ENCODE measurements at places on chromosomes 5 and 9.

- no peak for DNase-seq
Observed at GRCh38 chr5:157113002-157113401, 4.2 kb upstream of the HAVCR2 start.

DNA sequence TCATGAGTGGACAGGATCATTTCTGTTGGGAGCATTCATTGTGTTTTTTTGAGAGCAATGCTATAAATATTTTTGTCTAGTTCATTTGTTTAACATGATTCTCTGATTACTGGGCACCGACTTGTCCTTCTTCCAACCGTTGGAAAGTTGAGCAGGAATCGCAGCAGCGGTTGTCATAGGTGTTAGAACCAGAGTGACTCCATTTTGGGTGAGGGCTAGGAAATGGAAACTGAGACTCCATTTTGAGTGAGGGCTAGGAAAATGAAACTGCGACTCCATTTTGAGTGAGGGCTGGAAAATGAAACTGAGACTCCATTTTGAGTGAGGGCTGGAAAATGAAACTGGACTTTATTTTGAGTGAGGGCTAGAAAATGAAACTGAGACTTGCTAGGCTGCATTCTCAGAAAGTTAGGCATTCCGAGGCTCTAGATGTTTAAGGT is 100.6 kb downstream of the ICE1 start:
- no peak for DNase-seq

GRCh38 chr5:178535299-178536175 is 54.7 kb downstream of the COL23A1 start:
- no peak for DNase-seq

DNA sequence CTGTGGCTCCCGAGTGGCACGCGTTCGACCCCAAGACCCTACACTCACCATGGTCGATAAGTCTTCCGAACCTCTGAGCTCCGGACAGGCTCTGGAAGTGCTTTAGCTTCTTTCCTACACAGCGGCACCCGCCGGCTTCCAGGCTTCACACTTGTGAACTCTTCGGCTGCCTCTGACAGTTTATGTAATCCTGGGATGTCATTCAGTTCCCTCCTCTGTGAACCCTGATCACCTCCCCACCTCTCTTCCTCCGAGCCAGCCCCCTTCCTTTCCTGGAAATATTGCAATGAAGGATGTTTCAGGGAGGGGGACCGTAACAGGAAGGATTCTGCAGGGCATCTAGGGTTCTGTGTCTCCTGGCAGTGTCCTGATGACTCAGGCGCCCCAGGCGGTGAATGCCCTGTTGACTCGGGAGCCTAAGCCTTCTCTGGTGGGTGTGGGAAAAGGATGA is at the start of gene CD14:
TSS of gene CD14 (minus strand) at position 155 of the 451 bp plus-strand sequence. CDS start at position 51, 104 bp downstream.
- DNase-seq, result no peak

- DNase-seq, result no peak
Observed at GRCh38 chr5:132747616-132748440, 602 bp downstream of the CCNI2 start.

DNA sequence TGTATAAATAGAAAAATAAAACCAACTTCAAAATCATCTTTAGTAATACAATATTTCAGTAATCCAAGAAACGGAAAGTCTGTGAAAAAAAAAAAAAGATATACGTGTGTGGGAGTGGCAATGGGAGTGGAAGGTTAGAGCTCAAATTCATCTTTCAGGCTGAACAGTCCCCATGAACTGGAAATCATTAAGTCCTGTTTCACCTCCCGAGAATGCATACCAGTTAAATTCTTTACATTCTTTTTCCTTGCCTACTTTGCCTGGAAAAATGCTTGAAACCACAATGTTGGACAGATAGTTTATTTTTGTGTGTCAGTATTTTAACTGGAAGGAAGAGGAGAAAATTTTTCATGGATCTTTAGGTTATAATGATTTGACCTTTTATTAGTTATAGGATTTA is 166.8 kb downstream of the MUSK start:
- DNase-seq, result peak; percentile 54

- DNase-seq, result peak; percentile 56
Observed at GRCh38 chr9:76403352-76403751, 9.1 kb upstream of the RFK start.

GRCh38 chr9:110995420-110996340 is 42.6 kb downstream of the LPAR1 start:
- DNase-seq, result no peak

DNA sequence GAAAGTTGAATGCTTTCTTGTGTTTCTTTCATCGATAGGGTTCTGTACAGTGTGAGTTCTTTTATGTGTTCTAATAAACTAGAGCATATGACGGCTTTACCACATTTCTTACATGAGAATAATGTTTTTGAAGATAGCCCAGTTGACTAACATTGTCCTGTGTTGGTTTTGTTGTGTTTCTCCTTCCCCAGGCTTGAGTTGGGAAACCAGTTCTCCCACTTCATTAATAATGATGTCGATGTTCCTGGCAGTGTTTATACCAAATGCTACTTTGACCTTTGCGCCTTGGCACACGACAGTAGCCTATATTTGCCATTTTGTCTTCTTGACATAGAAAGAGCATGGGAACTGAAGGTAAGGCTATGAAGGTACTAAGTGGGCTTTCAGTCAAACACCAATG is 14.4 kb upstream of the ZNF782 start:
- no peak for DNase-seq

DNA sequence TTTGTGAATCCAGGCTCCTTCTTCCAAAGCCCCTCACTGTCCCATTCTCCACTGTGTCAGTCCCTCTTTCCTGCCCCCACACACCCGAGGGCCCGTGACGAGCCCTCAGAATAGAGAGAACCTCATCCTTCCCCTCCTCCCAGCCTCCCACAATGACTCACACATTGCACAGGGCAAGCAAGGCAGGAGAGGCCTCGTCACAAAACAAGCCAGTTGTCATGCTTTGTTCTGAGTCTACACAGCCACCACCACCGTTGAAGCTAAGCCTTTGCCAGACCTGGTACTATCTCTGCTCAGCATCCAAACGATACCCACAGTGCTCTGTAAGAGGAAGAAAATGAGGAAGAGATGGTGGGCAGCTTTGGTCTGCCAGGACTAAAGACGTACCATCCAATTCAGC is 142.2 kb upstream of the ZNF366 start:
- no peak for DNase-seq

DNA sequence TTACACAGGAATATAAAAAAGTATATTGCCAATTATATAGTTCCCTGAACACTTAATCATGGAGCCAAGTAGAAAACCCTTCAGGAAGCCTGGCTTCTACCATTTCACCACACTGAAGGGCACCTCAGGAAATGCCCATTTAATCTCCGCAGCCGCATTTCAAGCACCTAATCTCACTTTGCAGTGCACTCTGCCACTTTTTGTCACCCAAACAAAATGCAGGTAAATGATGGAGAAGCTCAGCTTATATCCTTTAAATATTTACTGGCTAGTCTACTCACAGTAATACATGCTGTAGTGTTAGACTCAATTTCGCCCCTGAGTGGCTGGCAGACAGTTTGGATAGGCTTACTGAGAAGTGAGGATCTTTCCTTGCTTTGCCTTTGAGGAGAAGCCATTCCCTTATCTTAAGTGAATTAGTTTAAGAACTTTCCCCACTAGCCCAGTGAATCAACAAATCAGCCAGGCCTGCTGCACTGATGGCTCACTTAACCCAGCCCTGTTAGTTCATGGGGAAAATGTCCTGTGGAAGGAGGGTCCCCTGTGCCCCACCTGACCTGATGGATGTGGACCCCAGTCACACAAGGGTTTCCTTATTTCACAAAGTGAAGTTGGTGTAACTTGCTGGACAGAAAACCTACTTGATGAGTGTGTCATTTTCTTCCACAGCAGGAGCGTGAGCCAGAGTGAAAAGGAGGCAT is 209.7 kb downstream of the CAAP1 start:
- DNase-seq, result no peak

- DNase-seq, result no peak
Observed at GRCh38 chr5:35237580-35238376, 7.5 kb upstream of the PRLR start.

DNA sequence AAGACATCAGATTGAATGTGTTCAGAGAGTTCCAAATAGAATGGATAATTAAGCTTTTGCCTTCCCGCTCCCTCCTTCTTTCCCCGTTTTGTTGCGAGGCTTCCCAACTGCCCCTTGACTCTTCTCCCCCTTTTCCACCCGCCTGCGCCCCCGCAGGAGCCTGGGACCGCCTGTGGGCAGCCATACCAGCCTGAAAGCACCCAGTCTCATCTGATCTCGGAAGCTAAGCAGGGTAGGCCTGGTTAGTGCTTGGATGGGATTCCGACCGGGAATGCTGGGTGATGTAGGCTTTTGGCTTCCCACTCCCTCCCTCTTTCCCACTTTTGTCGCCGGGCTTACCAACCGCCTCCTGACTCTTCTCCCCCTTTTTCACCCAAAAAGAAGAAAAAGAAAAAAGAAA is 6.8 kb upstream of the HSD17B4 start:
- no peak for DNase-seq

- DNase-seq, result no peak
Observed at GRCh38 chr5:134784946-134785620, 26.5 kb downstream of the DDX46 start.

- no peak for DNase-seq
Observed at GRCh38 chr5:132458226-132458560, 32.4 kb downstream of the IRF1 start.

DNA sequence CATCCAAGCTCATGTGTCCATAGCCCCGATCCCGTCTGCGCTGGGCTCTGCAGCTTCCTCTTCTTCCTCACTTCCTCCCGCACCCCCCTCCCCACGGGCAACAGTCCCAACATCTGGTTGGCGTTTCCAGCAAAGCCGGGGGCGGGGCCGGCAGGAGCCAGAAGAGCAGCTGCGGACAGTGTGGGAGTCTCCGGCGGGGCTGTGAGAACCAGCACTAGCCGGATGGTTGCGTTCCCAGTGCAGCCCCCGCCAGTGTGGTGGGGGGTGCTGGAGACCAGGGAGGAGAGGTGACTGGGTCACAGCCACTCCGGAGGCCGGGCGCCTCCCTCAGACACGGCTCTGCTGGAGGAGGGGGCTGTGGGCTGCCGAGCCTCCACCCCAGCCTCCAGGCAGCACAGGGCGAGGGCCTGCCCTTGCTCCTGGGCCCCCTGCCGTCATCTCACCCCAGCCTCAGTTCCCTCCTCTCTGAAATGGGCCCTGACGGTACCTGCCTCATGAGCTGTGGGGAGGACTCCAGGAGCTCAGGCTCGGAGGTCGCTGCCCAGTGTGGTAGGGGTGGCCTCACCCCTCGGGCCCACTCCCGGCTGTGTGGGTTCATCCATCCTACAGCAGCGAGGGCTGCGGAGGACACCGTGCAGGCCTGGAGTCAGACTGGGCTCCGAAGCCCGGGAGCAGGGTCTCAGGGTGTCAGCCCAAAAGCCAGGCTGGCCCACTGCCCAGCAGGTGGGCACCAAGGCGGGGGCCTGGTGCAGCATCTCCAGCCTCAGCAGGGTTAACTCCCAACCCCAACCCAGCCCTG is 41.5 kb upstream of the NOTCH1 start:
- DNase-seq, result no peak

GRCh38 chr5:66356011-66356565 is 212.0 kb downstream of the SREK1 start:
- DNase-seq, result no peak

GRCh38 chr9:14258660-14259239 is 55.2 kb downstream of the NFIB start:
- DNase-seq, result no peak

DNA sequence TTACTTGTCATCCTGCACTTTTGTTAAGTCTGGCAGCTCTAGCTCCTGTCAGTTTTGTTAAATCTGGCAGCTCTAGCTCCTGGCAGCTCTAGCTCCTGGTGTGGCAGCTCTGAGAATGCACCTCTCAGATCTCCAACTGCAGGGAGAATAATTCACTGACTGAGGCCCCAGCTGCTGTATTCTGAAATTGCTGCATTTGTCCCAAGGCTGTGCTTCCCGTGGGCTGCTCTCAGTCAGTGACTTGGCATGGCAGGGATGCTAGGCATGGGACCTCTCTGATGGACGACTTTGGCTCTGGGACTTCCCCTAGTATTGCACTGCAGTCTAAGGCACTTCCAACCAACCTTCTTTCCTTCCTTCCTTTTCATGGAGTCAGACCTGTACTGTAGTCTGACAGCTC is 475.7 kb downstream of the CCDC171 start:
- DNase-seq, result no peak

GRCh38 chr5:115842089-115842935 is 577 bp downstream of the AP3S1 start:
- DNase-seq, result peak; percentile 51

GRCh38 chr9:90870621-90871326 is 69.2 kb downstream of the SYK start:
- DNase-seq, result no peak

GRCh38 chr5:62977661-62978060 is 399.0 kb downstream of the LRRC70 start:
- DNase-seq, result no peak

- DNase-seq, result no peak
Observed at GRCh38 chr5:132446621-132447020, 44.0 kb downstream of the IRF1 start.

DNA sequence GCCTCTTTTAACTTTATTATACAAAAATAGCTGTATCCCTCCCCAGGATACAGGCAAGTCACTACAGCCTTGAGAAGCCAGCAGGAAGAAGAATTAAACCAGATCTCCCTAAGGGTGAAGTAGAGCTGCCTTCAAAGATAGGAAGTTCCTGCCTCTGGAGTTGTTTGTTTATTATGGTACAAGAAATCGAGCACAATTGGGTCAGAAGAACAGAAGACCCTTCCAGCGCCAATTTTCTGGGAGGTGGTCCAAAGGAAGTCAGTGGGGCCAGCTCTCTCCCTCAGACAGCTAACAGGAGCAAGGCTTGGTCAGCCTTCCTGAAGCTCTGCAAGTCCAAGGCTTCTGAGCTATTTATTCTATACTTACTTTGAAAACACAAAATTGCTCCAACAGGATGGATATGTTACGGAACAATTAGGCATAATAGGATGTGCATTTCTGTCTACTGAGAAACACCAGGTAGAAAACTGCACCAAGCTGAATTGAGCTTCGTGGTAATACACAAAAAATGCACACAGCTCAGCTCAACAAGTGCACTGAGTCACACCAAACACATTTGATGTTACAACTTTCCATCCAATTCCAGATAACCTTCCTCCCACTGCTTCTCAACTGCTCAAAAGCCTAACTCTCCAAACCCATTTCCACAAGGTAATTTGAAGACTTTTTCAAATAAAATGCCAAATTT is 16.0 kb downstream of the SERINC5 start:
- no peak for DNase-seq

GRCh38 chr9:16074963-16075362 is 522.1 kb downstream of the CCDC171 start:
- no peak for DNase-seq

GRCh38 chr9:32854271-32854670 is 70.9 kb downstream of the TMEM215 start:
- no peak for DNase-seq

Measured in H54 (cell line).